Omental fat pad (tissue), 4 donors: ENCODE measurements at places on chromosomes 7 and 10.

DNA sequence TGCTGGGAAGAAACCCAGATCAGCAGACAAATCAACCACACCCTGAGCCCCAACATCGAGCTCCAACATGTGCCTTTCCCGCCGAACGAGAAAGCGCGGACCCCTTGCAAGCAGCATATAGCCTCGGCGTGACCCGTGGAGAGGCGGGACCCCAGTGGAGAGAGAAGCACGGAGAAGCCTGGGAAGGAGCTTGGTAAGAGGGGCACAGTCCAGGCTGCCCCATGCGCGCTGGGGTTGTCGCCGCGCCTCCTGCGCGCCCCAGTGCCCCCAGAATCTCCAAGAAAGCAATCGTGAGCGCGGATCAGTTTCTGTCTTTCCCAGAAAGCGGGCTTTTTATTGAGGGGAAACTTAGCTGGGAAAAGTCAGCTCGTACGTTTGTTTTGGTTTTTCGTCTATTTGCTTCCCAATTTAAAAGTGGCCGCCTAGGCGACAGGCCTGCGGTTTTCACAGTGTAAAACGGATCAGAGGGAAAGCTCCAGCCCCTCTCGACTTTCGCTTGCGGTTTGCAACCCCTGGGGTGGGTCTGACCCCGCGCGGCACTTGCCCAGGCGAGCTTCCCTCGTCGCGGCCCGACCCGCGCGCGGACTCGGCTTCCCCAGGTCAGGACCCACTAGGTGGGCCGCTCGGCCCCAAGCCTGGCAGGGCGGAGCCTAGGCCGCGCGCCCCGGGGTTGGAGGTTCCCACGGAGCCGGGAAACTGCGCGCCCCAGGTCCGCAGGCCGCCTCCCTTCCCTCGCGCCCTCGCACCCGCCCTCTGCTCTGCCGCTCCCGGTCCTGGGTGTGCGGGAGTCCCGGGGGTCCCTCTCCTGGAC is 31.1 kb downstream of the SKIDA1 start:
- no peak for DNase-seq

- DNase-seq: no peak
Observed at GRCh38 chr10:31761156-31761555, 167.5 kb downstream of the ARHGAP12 start.

DNA sequence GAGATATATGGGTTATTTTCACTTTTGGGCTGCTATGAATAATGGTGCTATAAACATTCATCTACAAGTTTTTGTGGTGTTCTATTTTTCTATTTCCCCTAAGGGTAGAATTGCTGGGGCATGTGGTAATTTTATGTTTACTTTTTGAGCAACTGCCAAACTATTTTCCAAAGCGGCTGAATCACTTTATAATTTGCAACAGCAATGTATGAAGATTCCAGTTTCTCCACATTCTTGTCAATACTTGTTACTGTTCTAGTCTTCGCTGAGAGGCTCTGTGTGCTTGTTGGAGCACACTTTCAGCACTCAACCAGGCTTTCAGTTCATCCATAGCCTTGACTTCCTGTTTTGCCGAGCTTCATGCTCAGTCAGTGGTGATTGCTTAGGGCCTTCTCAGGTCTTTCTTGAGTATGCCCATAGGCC is 39.0 kb downstream of the ADK start:
- no peak for DNase-seq

- no peak for DNase-seq
Observed at GRCh38 chr7:3260401-3260715, 40.7 kb upstream of the SDK1 start.

- DNase-seq: no peak
Observed at GRCh38 chr10:87915989-87916388, 52.6 kb downstream of the PTEN start.

GRCh38 chr7:125526958-125527357 is 597.3 kb upstream of the POT1 start:
- DNase-seq: no peak

- no peak for DNase-seq
Observed at GRCh38 chr7:111329367-111330234, 232.7 kb downstream of the IMMP2L start.

DNA sequence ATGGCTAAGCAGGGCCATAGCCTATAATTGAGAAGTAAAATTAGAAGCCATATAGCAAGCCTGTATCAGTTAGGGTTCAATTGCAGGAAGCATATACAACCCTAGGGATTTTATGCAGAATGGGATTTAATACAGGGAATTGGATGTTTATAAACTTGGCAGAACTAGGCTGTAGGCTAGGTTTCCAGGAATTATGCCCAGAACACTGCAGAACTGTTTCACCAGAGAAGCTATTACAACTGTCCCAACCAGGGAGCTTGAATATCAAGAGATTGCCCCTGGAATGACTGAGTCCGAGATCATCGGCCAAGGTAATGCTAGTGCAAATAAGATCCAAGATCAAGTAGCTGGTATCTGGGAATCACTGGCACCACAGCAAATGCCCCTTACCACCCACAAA is 64.0 kb downstream of the PRR15 start:
- no peak for DNase-seq

DNA sequence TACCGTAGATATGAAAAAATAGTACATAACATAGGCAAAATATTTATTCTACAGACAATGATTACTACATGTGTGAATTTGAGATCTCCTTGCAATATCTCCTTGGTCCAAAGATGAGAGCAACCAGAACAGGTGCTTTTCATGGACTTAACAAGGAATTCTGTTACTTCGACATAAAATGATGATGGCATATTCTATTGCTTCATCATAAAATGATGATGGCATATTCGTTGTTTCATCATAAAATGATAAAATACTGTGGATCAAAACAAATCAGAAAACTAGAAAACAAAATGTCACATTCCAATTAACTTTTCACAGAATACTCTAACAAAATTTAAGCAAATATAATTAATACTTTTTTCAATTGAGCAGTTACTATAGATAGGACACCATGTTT is 4.8 kb downstream of the OSBPL3 start:
- DNase-seq: no peak

- no peak for DNase-seq
Observed at GRCh38 chr7:142860968-142861367, 6.1 kb downstream of the EPHB6 start.

- no peak for DNase-seq
Observed at GRCh38 chr10:7657552-7657951, 9.2 kb downstream of the ITIH5 start.

GRCh38 chr7:30171766-30172447 is 37.1 kb downstream of the MTURN start:
- DNase-seq: no peak
